ENCODE measurements at places on chromosomes 11 and 22. TPM values are rescaled to one million over a fixed set of nuclear protein-coding genes. Genes with fewer than 3 reads are reported as not detected.

Gene RAG2
- not detected for total RNA-seq

Gene LYVE1
- total RNA-seq: 0.09 TPM

Gene C2CD3
- 23.0 TPM for total RNA-seq

Gene NFAM1
- total RNA-seq: not detected

Gene MMP1
- total RNA-seq: 714 TPM

Gene HTR3B
- total RNA-seq: not detected

Gene OR8J3
- not detected for total RNA-seq

Gene CD3D
- total RNA-seq: not detected

GRCh38 chr11:63494975-63495374 is 4.0 kb upstream of the PLAAT5 start:
- no peak for DNase-seq

- DNase-seq: no peak
These were observed 128.7 kb downstream of the DSCAML1 start for GRCh38 chr11:117668321-117668751.

DNA sequence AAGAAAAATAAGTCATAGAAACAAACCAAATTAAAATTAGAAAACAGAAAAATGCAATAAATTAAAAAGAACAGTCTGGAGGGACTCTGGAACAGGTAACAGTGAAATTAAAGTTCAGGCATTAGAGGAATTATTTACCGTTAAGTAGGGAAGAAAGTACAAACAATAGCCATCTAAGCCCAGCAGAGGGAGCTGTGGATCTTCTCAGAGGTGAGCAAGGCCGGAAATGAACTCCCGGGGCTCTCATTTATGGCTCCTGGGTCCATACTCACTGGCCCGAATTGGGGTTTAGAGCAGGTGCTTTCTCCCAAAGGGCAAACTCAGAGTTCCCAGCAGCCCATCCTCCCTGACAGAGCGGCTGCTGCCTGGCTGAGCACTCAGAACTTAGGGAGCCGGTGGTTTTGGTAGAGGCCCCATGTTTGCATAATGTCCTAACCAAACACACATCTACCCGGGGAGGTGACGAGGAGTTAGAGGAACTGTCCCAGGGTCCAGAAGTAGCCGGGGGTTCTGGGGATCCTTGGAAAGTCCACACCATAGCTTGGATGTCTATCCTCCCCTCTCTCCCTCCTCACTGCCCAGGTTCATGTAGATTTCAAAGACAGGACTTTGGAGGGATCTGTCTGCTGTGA is 87.8 kb upstream of the VPREB1 start:
- DNase-seq: peak; percentile 47

- DNase-seq: no peak
These were observed 135.0 kb upstream of the NECTIN1 start for GRCh38 chr11:119863851-119864601.

GRCh38 chr22:43428005-43428485 is 16.2 kb downstream of the MPPED1 start:
- no peak for DNase-seq

DNA sequence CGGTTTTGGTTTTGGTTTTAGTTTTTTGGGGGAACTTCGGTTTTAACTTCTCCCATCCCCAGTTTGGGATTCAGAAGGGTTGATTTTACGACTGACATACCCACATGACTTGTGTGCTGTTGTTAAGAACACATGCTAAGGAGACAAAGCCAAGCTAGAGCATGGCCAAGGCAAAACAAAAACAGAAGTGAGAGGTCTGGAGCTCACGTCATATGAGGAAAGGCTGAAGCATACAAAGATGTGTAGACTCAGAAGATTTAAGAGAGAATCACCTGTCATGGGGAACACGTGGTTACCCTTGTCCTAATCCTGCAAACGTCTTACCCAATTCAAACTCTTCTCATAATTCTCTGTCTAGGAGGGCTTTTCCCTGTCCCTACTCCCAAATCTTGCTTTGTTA is 465.0 kb downstream of the FAM181B start:
- no peak for DNase-seq

DNA sequence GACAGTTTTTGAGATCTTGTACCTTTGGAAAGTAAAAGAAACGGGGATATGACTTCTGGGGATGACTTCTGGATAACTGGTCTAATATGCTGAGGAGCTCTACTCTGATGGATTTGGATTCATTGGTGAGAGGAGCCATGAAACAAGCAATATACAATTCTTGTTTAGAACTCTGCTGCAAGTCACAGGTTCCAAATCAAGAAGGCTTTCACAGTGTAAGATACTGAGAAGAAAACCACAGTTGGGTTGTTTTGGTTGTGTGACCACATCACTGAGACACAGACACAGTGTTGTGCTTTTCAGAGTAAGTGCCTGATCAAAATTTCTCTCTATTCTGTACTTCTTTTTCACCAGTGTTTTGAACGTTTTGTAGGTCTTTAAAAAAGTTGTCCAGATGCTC is 13.1 kb upstream of the UCP2 start:
- no peak for DNase-seq

GRCh38 chr11:62514151-62514550 is 32.5 kb downstream of the AHNAK start:
- no peak for DNase-seq

DNA sequence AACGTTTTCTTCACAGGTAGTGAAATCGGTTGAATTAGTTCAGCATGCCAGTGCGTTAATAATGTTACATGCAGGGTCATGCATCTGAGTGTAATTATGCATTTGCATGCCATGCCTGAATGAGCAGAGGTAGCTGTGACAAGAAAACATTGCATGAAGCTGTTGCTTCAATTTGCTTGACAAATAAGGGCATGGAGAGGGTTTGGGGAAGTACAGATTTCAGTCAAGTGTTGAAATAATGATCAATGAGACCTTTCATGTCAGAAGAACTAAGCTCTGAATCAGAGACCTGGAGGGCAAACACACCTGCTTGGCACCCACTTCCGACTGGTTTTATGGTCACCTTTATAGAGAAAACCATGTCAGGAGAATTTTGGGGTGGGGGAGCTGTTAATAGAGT is 221.4 kb downstream of the DBX1 start:
- no peak for DNase-seq

DNA sequence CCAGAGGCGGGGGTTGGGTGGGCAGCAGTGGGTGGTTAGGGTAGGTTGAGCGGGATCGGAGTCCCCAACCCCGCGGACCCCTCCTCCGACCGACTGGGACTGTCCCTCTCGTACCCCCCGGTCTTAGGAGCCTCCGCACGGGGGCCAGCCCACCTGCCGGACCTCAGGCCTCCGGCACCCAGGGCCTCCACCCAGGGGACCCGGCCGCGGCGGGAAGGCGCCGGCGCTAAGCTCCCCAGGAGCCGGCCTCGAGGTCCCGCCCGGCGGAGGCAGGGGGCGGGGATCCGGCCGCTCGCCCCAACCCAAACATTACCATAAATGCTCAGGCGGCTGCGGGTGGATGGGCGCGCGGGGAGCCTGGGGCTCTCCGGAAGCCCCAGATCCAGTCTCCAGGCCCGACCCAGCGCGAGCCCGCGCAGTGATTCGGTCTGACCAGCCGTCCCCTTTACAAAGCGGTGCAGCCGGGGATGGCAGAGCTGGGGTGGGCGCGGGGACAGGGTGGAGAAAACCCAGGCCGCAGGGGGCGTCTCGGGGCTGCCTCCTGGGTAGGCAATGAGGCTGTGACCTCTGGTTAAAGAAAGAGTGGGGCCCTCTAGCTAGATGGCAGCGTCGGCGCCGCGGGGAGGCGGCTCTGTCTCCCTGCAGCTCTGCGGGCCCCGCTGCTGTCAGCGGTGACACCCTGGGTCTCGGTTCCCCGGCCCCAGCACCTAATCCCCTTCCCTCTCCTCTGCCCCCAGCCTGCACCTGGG is 4.0 kb upstream of the MCAM start:
- DNase-seq: no peak

DNA sequence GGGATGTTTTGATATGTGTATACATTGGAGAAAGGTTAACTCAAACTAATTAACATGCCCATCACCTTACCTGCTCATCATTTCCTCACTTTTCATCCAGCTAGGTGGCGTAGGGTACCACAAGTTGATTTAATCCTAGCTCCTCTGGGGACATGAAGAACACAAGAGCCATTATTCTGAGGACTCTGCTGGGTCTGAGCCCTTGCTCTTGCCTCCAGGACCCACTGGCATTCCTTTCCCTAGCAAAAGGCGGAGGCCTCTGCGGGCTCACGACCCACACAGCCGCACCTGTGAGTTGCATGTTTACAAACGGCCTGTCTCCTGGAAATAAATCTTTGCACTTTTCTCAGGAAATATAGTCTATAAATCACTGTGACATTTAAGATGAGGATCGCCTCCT is 871.9 kb downstream of the TBC1D22A start:
- no peak for DNase-seq

- no peak for DNase-seq
These were observed 1.6 kb upstream of the SGSM3 start for GRCh38 chr22:40368836-40369235.

DNA sequence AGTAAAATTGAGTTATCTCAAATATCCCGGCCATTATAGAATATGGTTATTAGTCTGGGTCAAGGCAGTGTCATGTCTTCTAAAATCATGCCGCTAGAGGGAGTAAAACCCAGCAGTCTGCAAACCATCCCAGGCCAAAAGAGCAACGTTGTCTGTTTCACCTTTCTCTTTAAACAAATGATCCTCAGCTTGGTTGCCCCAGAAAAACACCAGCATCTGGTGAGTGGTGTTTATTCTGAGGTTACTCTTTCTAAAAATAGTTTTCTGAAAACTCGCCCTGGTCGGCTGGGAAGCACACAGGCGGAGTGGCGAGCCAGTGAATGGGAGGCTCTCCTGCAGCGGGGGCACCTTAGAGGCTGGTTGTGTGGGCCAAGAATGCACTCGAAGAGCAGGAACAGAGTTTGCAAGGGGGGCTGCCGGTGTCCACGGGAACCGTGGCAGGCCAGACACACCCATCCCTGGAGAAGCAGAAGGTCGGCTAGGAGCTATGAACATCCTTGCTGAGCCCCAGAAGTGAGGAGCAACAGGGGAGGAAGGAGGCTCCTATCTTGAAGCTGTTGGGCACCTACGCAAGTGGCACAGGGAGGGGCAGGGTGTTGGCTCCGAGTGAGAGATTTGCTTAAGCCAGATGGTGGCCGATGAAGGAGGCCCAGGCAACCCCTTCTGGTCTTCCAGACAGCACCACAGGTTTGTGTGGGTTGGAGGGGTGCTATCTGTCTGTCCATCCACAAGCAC is 297.1 kb downstream of the ETS1 start:
- peak; percentile 85 for DNase-seq

DNA sequence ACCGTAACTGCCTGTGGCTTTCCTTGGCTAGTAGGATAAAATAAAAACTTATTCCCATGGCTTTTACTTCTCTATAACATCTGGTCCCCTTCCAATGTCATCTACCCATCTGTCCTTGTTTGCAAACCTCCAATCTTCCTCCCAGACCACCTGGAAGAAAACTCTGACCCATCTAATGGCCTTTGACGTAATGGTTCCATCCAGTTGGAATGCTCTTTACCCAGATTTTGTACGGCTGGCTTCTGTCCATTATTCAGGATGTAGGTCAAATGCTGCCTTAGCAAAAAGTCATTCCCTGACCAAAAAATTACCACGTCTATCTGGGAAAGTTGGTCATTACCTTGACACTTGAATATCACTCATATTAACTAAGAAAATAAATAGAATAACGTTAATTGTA is 577.9 kb upstream of the ANO5 start:
- no peak for DNase-seq

DNA sequence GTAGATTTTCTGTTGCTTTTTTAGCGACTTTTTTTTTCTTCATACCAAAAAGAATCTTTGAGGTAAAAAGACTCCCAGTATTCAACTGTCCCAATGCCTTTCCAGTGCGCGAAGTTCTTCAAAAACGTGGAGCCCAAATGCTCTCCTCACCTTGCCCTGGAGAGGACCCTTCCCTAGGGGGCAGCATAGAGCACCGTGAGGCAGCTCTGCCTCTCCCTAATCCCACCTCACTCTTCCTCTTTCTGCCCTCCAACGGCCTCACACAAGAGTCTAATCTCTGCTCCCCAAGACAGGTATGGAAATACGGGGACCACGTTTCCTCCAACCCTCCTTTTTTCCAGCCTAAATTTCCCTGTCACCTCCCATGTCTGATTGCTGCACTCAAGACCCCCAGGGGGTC is 117.5 kb upstream of the ALX4 start:
- DNase-seq: no peak

DNA sequence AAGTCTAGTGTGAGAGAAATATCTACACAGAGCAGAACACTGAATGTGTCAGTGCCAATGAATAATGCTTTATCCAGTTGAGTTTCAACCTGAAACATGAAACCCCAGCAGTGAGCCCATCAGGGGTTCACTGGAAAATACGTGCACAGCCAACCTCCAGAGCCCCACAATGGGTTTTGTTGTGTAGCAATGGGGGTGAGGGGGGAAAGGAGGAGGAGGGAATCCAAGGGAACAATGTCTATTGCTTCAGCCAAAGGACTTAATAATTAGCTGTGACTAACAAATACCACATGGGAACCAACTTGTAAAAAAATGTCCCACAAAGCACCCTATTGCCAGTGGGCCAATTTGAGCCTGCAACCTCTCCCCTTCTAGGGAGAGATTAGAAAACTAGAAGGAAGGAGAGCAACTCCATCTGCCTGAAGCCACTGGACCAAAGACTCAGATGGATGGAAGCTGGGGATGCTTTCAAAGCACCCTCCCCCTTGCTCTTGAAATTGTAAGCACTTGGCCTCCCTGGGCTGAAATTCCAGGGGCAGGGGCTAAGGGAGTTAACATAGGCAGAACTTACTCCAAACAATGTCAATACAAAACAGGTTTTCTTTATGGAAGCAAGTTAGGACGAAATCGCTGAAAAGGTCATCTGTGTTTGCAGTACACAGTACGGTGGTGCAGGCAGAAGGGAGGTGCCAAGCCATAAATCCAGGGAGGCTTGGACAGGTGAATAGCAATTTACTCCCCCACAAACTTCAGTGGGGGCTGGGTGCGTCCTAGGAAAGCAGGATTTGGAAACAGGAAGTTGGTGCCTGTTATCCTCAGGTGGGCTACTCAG is 99.8 kb downstream of the ARL14EP start:
- no peak for DNase-seq

DNA sequence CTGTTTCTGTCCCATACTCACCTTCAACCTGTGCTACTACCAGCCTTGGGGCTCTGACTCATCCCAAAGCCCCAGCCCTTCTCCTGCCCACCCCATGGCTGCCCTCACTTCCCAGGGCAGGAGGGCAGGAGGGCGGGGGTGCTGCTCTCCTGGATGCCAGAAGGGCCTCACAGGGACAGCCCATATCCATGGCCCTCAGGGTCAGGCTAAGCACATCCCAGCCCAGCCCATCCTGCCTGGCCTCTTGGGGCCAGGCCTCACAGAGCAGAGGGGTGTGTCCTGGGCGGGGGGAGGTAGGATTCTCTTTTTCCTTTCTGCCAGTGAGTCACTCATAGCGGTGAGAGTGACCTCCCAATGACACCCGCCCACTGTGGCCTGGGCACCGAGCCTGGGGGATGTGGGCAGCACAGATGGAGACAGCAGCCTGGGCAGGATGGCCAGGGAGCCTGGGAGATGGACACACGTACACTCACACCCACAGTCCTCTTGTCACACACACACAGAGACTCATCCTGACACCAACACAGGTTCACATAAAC is 2.4 kb downstream of the LTBP3 start:
- DNase-seq: peak; percentile 82

DNA sequence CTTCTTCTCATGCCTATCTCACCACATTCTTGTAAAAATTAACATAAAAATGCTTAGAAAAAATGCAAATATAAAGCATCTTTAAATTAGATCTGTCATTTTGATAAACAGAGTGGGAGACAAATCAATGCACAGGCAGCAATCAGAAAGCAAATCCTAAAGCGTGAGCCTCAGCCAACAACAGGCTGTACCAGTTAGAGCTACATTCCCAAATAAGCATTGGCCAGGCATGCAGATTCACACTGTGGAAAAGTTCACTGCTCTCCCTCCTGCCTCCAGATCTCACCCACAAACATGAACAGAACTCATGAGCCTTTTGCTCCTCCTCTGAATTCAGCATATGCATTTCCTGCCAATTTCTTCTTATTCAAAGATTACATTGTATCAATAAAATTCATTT is 115.2 kb upstream of the FAT3 start:
- DNase-seq: no peak
